ENCODE measurements at places on chromosomes 3 and 15.
A peak's percentile ranks its signal among the peaks of the same experiment; 100 is the strongest.

DNA sequence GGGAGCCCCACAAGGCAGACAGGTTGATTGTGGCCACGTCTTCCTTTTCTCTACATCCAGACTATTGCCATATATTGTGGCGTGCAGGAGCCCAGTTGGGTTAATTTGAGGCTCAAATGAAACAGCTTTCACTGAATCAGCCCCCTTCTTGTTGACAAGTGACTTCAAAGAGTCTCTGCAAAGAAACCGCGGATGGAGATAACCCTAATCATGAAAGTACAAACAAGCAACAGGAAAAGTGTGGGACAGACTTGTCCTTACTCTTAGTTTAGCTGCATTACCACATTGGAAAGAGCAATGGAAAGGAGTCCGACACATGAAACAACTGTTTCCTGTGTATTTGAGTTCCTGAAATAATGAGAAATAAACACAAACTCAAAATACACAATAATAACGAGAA, 3.3 kb downstream of the TMEM40 start:
- no peak for DNase-seq

- DNase-seq, result no peak
These were observed 425.4 kb upstream of the TPRG1 start for GRCh38 chr3:188746291-188746783.

GRCh38 chr15:83587091-83587490, 66.8 kb upstream of the ADAMTSL3 start:
- no peak for DNase-seq

DNA sequence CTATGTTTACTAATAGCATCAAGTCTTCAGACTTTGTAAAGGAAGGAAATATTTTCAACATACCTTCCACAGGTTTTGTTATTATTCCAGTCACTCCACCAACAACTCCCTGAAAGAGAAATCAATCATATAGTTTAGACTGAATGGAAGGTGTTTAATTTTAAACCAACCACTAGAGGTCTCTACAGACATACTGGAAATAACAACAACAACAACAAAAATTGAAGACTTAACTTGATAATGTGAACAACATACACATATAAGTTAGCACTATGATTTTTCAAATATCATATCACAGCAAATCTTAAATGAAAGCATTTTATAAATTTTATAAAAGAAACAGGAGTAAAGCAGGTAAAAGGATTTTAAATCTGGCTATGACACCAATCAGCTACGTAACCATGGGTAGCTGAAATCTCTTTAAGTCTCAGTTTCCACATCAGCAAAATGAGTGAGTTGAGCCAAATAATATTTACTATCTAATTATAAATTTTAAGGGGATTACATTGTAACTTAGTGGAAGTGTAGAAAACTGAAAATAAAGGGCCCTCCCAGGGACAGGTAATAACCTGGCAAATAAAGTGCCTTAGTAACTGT, 188.2 kb downstream of the VPS13C start:
- no peak for DNase-seq

- no peak for DNase-seq
These were observed 344.9 kb downstream of the NLGN1 start for GRCh38 chr3:173742491-173742890.

DNA sequence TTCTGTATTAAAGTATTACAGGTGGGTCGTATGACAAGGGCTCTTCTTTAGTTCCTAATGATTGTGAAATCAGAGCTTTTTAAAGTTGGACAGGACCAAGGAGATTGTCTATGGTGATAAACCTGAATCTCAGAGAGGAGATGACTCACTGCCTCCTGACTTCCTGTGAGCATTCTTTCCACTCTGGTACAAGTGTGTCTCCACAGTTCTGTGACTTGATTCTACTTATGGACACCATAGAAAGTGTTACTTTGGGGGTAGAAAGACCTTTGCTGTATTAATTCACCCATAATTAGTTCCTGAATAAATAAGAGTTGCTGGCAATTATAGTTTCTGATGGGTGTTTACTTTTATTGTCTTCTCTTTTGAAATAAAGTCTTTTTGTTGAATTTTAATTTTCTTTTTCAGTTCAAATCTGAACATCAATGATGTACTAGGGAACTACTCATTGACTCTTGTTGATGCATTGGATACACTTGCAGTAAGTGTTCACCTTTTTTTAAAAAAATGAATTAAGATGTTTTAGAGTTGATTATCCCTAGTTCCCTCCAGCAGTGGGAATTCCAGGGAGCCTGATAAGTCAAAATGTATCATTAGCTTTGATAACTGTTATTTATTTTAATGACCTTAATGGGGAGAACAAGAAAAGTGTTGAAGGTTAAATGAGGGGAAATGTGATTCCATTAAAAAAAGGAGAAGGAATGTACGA, 7.4 kb downstream of the EDEM1 start:
- peak; percentile 61 for DNase-seq

DNA sequence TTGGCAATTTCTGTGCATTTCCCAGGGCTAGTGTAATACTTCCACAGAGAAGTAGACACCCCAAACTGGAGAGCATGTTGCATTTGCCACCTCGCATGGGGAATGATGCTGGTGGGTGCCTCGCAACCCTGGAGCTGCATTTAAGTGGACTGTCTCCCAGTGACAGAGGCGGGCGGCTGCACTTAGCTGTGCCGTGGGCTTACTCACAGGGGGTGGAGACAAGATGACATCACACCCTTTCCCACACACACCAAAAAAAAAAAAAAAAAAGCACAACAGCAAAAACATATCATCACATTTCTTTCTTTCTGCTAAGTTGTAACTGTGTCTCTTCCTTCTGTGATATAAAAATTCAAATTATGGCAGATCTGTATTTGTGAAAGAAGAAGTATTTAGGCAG, at the start of gene ABI3BP:
Gene ABI3BP, minus strand, starts transcription at position 113 of the 400 bp plus-strand sequence. Its CDS starts 37 bp downstream, at position 76.
- peak; percentile 91 for DNase-seq

- DNase-seq, result no peak
These were observed 1.8 kb downstream of the RBMS3 start for GRCh38 chr3:29282427-29283230.

DNA sequence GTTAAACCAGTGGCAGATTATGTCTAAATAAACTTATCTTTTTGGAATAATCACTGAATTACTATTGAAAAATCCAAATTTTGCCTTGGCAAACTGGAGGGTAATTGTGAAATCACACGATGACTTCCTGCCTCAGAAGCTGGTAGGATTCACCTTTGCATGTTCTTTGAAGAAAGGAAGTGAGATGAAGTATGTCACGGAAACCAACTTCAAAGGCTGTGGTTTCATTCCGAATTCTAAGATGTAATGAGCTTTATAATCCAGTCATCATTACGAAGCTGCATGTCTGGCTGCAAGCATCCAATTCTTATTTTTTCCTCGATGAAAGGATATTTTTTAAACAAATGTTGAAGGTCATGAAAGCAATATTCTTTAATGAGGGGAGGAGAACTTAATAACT, 15.0 kb upstream of the ZBED2 start:
- no peak for DNase-seq

GRCh38 chr3:111335512-111336303, 206.3 kb upstream of the CD96 start:
- no peak for DNase-seq

- no peak for DNase-seq
These were observed 43.5 kb upstream of the RAF1 start for GRCh38 chr3:12707449-12707848.

GRCh38 chr15:101411085-101411484, 78.4 kb downstream of the PCSK6 start:
- DNase-seq, result no peak

DNA sequence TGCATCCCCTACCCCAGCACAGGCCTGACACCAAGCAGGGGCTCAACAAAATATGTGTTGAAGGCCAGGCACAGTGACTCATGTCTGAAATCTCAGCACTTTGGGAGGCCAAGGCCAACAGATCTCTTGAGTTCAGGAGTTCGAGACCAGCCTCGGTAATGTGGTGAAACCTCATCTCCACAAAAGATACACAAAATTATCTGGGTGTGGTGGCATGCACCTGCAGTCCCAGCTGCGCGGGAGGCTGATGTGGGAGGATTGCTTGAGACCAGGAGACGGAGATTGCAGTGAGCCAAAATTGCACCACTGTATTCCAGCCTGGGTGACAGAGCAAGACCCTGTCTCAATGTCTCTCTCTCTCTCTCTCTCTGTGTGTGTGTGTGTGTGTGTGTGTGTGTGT, 30.7 kb upstream of the CYP11A1 start:
- DNase-seq, result no peak

DNA sequence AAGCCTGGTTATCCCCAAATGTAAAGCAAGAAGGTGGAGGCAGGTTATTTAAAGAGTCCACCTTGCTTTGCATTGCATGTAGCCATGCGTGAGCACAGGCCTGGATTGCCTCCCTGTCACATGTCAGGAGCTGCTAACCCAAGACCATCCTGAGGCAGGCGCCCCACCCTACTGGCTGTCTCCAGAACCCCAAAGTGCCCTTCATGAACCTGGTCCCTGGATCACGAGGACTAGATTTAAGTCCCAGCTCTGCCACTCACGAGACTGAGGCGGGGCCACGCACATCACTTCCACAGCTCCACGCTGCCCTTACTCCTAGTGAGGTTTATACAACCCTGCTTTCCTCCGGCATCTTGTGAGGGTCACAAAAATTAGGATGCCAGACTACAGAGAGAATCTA, 17.6 kb downstream of the MRPL46 start:
- no peak for DNase-seq

- no peak for DNase-seq
These were observed 100.8 kb downstream of the OPA1 start for GRCh38 chr3:193693774-193694173.

GRCh38 chr3:32004113-32004765, 22.7 kb downstream of the ZNF860 start:
- DNase-seq, result no peak

DNA sequence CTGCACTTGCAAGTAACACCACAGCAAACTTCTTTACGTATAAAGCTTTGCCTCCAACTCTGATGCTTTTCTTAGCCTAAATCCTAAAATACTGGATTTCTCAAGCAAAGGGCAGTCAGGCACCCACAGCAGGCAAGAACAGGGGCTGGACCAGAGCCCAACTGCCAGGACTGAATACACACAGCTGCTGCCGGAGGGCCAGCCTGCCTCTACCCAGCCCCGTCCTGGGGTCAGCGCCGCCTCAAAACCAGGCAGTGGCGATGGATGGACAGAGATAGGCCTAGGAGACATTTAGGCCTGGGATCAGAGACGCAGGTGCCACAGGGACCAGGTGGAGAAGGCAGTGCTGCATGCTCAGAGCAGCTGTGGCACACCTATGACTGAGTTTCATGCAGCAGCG, 47.6 kb upstream of the SEC61A1 start:
- DNase-seq, result no peak

DNA sequence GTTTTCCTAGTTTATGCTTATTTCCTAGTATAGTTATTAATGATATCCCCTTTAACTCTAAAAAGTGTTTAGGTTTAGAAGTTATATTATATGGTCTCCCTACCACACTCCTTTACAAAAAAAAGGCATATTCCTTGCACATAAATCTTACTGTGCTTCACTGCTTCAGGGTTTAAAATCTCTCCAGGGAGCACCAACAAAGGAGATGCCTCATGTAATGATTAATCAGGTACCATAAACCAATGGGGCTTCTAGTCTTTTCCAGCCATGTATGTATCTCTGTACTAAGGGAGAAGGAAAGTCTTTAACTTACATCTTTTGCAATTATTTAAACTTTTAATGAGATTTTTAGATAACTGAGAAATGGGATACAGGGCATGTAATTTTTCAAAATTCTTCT, 91.5 kb upstream of the RBMS3 start:
- DNase-seq, result no peak

- DNase-seq, result no peak
These were observed 73.3 kb downstream of the CHCHD6 start for GRCh38 chr3:126777366-126777765.

GRCh38 chr3:142724682-142725356, 985 bp downstream of the TRPC1 start:
- DNase-seq, result peak; percentile 31

DNA sequence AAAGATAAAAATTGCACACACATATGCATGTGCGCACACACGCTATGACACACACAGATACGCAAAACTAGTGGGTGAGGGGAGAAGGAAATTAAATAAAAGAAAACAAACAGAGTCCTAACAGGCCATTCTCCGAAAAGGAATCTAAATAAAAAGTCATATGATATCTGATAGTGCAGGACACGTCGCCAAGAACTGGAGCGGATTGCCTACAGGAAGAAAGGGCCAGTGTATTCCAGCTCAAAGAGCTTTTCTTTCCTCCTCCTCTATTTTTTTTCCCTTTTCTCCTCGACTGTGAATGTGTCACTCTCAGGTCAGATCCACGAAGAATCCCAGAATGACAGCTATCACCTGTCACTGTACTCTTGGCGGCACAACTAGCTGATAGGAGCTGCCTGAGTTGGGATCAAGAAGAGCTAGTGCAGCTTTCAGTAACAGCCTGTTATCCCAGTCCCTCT, 157.8 kb downstream of the TIGIT start:
- DNase-seq, result no peak

DNA sequence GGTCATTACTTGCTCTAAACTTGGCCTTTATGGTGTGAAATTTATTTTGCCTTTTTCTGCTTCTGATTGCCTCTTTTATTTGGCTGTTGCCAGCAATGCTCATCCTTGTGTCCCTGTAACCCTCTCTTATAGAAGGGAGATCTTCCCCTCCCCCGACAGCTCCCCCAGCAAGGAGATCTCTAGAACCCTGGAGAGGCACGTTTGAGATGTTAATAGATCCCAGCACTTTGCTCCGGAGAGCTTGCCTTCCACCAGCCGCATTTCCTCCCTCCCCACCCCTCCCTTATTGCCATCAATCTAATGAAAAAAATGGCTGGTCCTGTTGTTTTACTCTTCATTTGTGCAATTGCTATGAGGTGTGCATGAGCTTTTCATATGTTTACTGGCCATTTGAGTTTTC, 18.2 kb downstream of the TRIM71 start:
- no peak for DNase-seq

DNA sequence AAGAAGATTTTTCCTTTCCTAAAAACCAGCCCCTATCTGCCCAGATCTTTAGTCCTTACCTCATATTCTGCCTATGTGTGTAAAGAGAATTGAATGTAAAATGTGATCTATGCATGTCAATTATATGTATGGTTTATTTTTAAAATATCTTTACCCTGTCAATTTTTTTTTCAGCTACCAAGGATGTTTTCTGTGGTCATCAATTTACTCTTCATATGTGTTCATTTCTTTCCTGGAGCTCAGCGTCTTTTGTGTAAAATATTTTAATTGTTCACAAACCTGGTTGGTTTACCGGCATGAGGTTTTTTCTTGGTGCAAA, 1.7 kb upstream of the NR2F2 start:
- DNase-seq, result no peak

GRCh38 chr15:71800190-71800589, 10.2 kb upstream of the NR2E3 start:
- no peak for DNase-seq

DNA sequence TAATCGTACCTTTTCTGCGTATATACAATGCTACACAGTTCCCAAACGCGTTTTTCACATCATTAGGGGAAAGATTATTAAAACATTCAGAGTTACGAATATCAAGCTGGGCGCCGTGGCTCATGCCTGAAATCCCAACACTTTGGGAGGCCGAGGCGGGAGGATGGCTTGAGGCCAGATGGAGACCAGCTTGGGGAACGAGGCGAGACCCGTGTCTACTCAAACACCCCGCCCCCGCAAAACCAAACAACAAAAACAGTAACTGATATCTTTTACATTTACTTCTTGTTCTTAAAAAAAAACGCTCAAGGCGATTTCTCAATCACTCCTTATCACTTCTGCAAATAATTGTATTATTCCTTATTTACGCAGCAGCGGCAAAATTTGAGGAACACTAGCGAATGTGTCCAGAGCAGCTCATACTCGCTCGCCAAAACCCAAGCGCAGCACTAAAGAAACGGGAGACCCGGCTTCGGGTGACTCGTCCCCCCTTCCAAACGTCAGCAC, 1.2 kb downstream of the ZBTB11 start:
- DNase-seq, result peak; percentile 51
